ENCODE measurements at places on chromosomes 6 and 20. TPM values are rescaled to one million over a fixed set of nuclear protein-coding genes. Genes with fewer than 3 reads are reported as not detected.

DNA sequence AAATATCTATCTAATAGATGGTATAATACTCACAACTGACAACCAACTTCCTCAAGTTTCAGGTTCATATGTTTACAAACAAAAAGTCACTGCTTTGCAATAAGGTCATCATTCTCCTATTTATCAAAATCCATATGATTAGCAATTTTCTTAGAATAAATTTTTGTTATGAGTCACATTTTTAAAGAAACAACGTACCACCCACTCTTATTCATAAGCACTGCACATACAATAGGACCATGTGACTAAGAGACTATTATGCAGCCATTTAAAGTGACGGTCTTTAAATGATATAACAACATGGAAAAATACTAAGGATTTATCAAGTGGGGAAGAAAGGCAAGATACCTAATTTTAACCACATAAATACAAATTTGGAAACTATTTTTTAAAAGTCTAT, 40.0 kb downstream of the REPS1 start:
- DNase-seq = no peak

The LTA gene
- total RNA-seq = 0.27 TPM

DNA sequence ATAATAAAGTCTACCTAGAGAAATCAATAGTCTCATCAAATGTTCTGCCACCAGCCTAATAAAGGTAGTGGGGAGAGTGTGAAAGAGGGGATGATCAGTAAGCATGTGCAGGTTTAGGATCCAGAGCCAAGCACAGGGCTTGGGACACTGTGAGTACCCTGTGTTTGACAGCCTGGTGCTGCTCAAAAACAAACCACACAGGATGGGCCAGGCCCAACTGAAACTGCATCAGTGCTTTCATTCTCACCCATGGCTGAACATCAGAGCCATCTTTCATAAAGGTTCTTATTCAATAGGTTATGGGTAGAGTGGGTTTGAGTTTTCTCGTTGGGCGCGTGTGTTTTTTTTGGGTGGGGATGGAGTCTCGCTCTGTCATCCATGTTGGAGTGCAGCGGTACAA, 87.3 kb upstream of the NHSL1 start:
- no peak for DNase-seq

GRCh38 chr6:169807699-169808607, 56.5 kb downstream of the ERMARD start:
- DNase-seq = no peak

GRCh38 chr6:97995158-97995557, 712.1 kb upstream of the MMS22L start:
- DNase-seq = no peak

- no peak for DNase-seq
Measured at GRCh38 chr20:24835195-24835594, 113.9 kb upstream of the CST7 start.

DNA sequence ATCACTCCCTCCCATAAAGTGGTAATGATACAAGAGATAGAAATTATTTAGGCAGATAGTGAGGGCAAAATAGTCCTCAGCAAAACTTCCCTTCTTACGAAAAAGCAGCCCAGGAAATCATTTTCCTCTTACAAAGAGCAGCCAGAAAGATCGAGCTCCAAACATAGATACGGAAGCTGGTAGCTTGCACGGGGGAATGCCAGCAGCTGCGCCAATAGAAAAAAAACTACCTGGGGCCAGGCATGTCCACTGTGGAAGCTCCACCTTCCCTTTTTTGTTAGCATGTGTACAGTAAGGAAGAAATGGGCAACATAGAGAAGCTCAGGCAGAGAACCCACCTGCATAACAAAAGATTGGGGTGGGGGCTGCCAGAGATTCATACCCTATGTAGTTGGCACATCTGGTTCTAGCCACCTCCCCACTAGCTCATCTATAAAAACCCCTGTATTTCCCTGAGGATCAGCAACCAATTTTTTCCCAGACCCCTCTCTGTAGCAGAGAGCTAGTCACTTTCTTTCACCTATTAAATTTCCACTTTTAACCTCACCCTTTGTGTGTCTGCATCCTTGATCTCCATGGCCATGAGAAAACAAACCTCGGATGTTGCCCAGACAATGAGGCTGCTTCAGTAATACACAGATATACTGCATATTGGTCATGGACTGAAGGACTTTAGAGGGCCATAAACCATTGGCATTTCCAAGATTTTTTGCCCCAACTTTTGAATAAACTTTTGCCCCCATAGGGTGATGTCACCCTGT, 52.1 kb downstream of the SOD2 start:
- no peak for DNase-seq

The IPCEF1 gene
- total RNA-seq = 5.0 TPM

DNA sequence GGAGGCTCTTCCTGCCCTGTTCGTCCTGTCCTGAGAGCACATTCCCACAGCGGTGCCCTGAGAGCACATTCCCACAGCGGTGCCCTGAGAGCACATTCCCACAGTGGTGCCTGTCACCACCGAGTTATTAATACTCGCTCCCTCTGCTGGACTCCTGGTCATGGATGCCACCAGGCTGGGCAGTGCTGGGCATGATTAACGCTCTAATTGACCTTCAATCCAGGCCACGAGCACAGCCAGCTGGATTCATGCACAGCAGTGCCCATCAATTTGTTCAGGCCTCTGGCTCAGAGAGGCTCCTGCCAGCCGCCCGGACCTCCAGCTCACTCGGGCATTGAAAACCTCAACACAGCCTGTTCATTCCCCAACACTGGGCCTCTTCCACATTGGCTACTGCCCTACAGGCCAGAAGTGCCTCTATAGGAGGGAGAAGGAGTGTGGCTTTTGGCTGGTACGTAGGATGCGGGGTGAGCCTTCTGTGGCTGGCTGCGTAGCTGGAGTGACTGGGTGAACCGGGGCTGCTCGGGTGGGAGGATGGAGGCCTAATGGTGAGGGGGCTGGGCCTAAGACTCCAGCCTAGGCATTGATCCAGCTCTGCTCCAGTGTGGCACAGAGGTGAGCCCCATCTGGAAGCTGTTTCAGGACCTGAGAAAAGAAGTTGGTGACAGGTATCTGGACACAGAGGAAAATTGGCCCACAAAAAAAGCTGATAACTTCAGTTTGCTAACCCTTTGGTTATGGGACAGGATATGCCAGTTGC, 9.3 kb downstream of the IP6K3 start:
- DNase-seq = no peak

DNA sequence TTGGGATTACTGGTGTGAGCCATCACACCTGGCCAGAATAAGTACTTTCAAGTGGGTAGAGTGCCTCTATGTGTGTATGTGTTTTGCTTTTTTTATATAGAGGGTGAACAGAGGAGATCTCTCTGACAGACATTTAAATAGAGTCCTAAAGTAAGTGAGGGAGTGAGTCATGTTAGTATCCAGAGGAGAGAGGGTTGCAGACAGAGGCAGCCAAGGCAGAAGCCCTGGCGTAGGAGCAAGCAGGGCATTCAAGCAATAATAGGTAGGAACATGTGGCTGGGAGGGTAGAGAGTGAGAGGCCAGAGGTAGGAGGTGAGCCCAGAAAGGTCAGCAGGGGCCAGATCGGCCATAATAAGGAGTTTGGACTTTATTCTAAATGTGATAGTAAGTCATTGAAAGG, 48.9 kb downstream of the PHF20 start:
- no peak for DNase-seq

The AVP gene
- not detected for total RNA-seq

- no peak for DNase-seq
Measured at GRCh38 chr6:167306401-167306998, 15.4 kb downstream of the UNC93A start.

GRCh38 chr6:7727946-7728854, 2.3 kb downstream of the BMP6 start:
- no peak for DNase-seq

DNA sequence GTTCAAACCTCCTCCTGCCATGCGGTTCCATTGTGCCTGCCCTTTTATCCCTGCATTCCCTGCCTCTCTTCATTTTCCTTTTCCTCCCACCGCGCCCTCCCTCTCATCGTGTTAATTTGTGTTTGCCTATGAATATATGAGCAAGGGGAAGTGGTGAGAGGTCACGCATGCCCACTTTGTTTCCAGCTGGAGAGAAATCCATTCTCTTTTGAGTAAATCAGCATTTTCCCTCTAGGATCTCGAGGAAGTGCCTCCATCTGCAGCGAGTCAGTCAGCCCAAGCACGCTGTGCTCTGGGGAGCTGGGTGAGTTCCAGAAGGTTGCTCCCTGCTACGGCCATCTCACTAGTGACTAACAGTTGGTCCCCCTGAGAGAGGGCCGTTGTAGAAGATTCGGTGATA, 42.9 kb downstream of the CDH26 start:
- no peak for DNase-seq

GRCh38 chr6:13304580-13305260, 23.6 kb downstream of the TBC1D7 start:
- no peak for DNase-seq

DNA sequence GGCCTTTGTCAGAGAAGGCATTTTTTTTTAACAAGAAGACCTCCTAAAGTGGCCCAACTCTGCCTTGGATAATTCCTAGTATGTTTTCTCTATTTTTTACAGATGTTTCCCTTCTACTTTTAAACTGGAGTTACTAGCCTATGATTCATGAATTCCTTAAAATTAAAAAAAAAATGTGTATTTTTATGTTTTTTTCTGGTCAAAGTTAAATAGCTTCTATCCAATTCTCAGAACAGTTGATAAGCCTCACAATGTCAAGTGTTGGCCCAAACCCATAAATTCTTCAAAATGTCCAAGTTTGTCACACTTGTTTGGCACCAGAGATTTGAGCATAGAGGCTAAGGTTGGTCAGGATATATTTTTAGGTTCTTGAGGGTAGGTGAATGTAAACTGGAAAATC, 64.0 kb downstream of the JAG1 start:
- DNase-seq = no peak

GRCh38 chr20:4740774-4741431, 19.2 kb downstream of the PRND start:
- peak; percentile 76 for DNase-seq

DNA sequence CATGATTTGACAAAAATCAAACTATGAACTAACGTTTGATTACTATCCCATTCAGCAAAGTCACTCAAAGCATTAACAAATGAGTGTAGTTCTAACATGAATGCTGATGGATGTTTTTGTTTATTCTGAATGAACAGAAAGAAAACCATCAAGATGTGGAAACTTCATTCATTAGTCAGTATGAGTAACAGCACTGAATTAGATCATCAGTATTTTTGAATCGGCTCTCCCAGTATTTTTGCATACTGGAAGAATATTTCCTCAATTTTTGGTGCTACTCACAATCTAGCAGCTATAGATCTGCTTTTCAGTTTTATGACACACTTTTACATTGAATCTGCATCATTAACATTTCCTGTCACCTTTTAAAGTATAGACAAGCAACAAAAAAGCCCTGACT, 63.8 kb upstream of the CD83 start:
- DNase-seq = no peak

DNA sequence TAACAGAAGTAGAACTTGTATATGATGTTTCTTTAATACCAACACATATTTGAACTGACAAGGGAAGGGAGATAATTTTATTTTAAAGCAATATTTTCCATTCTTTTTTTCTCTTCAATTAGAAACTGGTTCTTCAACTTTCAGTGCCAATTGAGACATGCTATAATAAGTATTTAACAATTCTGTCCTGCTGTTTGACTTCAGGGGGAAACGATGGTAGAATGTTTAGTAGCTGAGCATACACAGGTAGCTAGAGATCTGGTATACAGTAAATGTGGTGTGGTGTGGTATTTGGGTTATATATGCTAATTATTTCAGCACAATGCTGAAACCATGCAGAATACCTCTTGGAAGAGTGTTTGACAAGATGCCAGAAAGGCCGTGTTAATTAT, 156.9 kb downstream of the ARID1B start:
- no peak for DNase-seq

DNA sequence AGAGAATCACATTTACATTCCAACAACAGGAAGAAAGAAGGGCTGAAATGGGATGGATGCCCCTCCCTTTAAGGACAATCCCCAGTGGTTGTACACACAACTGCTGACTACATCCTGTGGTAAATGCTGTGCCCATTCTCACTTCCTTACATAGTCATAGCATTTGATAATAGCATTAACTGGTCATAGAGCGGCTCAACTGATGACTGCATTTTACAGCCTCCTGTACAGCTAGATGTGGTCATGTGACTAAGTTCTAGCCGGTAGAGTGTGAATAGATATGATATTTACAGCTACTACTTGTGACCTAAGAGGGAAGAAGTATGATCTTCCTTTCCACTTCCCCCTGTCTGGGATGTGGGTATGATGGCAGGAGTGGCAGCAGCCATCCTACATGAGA, 24.7 kb downstream of the KCNK17 start:
- DNase-seq = no peak

DNA sequence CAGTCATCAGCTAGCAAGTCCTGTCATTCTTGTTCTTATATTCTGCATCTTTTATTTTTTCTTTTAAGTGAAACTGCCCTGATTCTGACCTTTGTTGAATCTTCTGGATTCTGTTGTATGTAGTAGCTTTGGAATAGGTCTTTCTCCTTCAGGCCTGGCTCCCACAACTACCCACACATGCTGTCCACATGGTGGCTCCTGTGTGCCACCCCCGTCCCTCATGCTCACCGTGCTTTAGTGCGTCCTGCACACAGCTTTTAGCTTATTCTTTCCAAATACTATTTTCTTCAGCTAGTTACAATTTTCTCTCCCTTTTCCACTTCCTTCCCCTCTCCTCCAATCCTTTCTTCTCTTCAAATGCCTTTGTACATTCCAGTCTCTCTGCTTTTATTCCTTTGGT, 61.8 kb downstream of the CTNNBL1 start:
- DNase-seq = no peak

- DNase-seq = no peak
Measured at GRCh38 chr6:68677058-68677457, 42.0 kb downstream of the ADGRB3 start.

The ZC2HC1B gene
- total RNA-seq = not detected

DNA sequence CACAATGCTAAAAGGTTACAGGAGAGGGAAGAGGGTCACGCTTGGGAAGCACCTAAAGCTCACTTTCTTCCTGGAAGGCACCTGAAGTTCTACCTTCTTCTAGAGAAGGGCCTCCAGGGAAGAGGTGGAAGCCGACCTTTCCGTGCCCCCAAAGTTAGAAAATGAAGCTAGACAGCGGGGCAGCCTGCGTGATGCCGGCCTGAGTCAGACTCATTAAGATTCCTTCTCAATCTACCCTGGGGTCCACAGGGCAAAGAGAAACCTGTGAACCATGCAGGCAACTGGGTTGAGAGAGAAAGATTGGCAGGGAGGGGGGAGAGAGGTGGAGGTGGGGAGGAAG, 54.8 kb upstream of the CCDC167 start:
- no peak for DNase-seq

The KCNK16 gene
- not detected for total RNA-seq

GRCh38 chr20:22711971-22712755, 127.8 kb upstream of the FOXA2 start:
- no peak for DNase-seq

GRCh38 chr6:97282238-97282725, 734 bp downstream of the MMS22L start:
- no peak for DNase-seq

Measured in sciatic nerve (tissue), 2 donors.